ENCODE measurements at places on chromosomes 2 and 18. TPM values are rescaled to one million over a fixed set of nuclear protein-coding genes. Genes with fewer than 3 reads are reported as not detected.
A peak's percentile ranks its signal among the peaks of the same experiment; 100 is the strongest.

Gene PTPN2
- total RNA-seq, result 53.9 TPM

- no peaks in the 10 kb centered on the region for H3K36me3 ChIP-seq
- peaks cover 14% of the 10 kb centered on the region for H3K27me3 ChIP-seq
- H3K4me1 ChIP-seq, result no peaks in the 10 kb centered on the region
- no peak overlapping the region for H3K4me3 ChIP-seq
Observed at GRCh38 chr2:240060977-240061591, 7.8 kb upstream of the OR6B3 start.

GRCh38 chr18:50627594-50628532, 68.0 kb downstream of the MAPK4 start:
- H3K4me3 ChIP-seq, result no peak overlapping the region
- no peaks in the 10 kb centered on the region for H3K36me3 ChIP-seq
- DNase-seq, result no peak
- H3K27ac ChIP-seq, result no peak overlapping the region
- no peaks in the 10 kb centered on the region for H3K27me3 ChIP-seq
- H3K4me1 ChIP-seq, result no peaks in the 10 kb centered on the region

Gene COL3A1
- 188 TPM for total RNA-seq

GRCh38 chr2:23073056-23073455, 311.9 kb upstream of the KLHL29 start:
- no peak for DNase-seq
- H3K36me3 ChIP-seq, result no peaks in the 10 kb centered on the region
- H3K4me1 ChIP-seq, result no peaks in the 10 kb centered on the region
- H3K27me3 ChIP-seq, result no peaks in the 10 kb centered on the region
- H3K27ac ChIP-seq, result no peak overlapping the region

- no peaks in the 10 kb centered on the region for H3K27me3 ChIP-seq
- H3K4me1 ChIP-seq, result peaks cover 52% of the 10 kb centered on the region
- H3K27ac ChIP-seq, result peak overlapping the region; percentile 43
- no peak overlapping the region for H3K4me3 ChIP-seq
- H3K36me3 ChIP-seq, result no peaks in the 10 kb centered on the region
Observed at GRCh38 chr2:30362468-30363081, 84.5 kb upstream of the LCLAT1 start.

Gene MPV17
- total RNA-seq, result 80.4 TPM

Gene TMEM247
- not detected for total RNA-seq

Gene PTH2R
- total RNA-seq, result not detected

DNA sequence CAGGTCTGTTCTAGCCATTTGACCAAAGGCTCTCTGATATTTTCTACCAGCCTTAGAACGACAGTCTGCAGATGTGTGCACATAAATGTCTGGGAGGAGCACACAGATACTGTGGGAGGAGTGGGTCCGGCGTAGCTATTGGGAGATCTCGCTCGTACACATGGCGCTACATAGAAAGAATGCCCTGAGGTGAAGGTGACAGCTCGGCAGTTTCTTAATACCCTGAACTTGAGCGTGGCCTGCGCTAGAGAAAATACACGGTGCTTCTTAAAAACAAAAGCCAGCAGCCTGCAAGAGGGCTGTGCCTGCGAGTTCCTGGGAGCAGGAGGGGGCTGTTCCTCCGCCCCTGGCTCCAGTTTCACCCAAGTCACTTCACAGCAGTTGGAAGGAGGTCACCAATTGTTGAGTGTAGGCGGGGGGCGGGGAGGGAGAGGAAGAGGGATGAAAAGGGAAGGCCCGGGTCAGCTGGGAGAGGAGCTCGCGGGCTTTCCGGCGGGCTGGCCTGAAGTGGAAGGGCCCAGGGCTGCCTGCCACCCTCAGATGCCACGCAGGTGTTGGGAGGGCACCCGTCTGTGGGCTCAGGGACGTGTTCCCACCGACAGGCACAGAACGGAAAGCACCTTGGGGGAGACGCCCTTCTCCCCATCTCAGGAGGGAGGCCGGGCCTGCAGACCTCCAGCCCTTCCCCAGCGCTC, 124.7 kb upstream of the ZNF516 start:
- H3K4me3 ChIP-seq, result peak overlapping the region; percentile 40
- peak; percentile 84 for DNase-seq
- no peaks in the 10 kb centered on the region for H3K36me3 ChIP-seq

Gene ATP6V1B1
- 2.1 TPM for total RNA-seq

DNA sequence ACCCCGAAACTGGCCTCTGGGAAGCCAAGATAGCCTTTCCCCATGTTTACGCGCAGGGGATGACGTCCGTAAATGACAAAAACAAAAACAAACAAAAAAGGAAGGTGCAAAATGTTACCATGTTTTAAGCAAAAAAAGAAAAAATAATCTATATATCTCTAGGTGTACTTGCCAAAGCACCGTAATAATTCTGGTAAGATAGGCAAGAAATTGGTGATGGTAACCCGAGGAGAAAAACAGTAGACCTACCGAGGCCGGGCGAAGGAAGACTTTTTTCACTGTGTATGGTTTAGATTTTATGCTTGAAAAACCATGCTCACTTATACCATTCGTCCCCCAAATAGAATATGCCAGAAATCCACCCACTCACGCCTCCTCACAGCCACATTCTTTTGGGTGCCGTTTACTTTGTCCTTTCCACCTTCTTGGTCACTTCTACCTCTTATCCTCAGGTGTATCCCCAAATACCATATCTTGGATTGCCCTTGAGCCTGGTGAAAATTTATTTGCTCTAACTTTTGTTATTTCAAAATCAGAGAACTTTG, 8.0 kb downstream of the GATA6 start:
- DNase-seq, result no peak
- peaks cover 3% of the 10 kb centered on the region for H3K27me3 ChIP-seq
- peak overlapping the region; percentile 45 for H3K4me3 ChIP-seq
- peak overlapping the region; percentile 83 for H3K27ac ChIP-seq
- peaks cover 31% of the 10 kb centered on the region for H3K4me1 ChIP-seq

GRCh38 chr2:213086571-213086970, 64.8 kb downstream of the IKZF2 start:
- no peak overlapping the region for H3K4me3 ChIP-seq
- no peaks in the 10 kb centered on the region for H3K36me3 ChIP-seq
- no peaks in the 10 kb centered on the region for H3K4me1 ChIP-seq
- no peak for DNase-seq
- no peak overlapping the region for H3K27ac ChIP-seq
- H3K27me3 ChIP-seq, result no peaks in the 10 kb centered on the region

GRCh38 chr18:79884294-79884962, 67.0 kb downstream of the SLC66A2 start:
- H3K36me3 ChIP-seq, result no peaks in the 10 kb centered on the region
- H3K4me3 ChIP-seq, result no peak overlapping the region

DNA sequence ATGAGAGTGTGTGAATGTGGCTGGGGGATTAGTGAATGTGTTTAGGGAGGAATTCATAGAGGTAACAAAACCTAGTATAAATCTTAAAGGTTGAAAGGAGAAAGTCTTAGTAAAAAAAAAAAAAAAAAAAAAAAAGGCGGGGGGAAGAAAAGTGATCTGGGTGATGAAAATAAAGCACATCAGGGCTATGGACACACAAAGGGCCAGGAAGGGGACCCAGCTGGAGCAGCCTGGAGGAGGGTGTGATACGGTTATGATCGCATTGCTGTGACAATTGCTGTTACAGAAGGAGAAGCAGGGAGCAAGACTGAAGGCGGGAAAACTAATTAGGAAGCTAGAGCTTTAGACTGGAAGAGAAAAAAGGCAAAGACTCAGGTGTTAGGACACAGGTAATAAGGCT, 85.4 kb downstream of the DLGAP1 start:
- H3K4me3 ChIP-seq, result no peak overlapping the region
- no peaks in the 10 kb centered on the region for H3K36me3 ChIP-seq
- H3K4me1 ChIP-seq, result no peaks in the 10 kb centered on the region
- DNase-seq, result no peak

Gene SLC23A3
- 3.1 TPM for total RNA-seq

DNA sequence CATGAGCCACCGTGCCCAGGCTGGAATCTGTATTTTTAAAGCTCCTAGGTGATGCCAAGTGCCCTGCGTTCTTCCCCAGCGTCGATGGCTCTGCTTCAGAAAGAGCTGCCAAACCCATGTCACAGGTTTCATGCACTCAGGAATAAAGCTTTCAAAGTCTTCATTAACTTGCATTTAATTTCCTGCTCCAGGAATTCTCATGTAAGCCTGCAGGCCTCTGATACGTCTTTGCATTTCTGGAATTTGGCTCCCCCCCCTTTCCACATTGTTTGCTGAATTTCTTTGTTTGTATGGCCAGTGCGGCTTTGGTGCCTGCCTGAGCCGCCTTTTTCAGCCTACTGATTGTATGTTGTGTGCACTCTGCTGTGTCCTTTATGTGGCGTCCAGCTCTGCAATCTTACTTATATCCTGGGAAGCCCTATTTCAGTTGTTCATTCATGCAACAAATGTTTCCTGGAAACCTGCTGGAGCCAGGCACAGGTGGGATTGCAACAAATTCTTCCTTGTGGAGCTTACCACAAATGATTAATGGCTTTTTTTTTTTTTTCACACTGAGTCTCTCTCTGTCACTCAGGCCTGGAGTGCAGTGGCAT, 17.9 kb upstream of the OTOF start:
- peaks cover 9% of the 10 kb centered on the region for H3K4me1 ChIP-seq
- H3K4me3 ChIP-seq, result no peak overlapping the region
- no peak for DNase-seq

DNA sequence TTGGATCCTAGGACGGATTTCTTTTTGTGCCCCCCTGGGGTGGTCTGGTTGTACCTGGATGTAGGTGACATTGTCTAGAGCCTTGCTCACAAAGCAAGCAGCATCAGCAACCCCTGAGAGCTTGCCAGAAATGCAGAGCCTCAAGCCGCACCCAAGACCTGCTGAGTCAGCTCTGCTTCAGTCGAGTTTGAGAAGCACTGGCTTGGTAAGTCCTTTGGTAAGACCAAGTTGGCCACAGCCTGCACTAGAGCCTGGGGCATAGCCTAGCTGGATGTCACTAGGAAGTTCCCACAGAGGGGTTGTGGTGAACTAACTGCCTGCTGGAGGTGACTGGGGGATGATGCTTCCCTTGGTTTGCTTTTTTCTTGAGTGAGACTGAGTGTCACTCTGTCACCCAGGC, 6.2 kb downstream of the ABCG5 start:
- DNase-seq, result no peak
- no peaks in the 10 kb centered on the region for H3K36me3 ChIP-seq
- H3K4me1 ChIP-seq, result no peaks in the 10 kb centered on the region

- H3K36me3 ChIP-seq, result no peaks in the 10 kb centered on the region
- H3K4me3 ChIP-seq, result no peak overlapping the region
- H3K4me1 ChIP-seq, result no peaks in the 10 kb centered on the region
- no peaks in the 10 kb centered on the region for H3K27me3 ChIP-seq
Observed at GRCh38 chr2:205582366-205582765, 99.9 kb upstream of the NRP2 start.

Gene LIMS2
- 161 TPM for total RNA-seq

Gene TNS1
- 669 TPM for total RNA-seq

DNA sequence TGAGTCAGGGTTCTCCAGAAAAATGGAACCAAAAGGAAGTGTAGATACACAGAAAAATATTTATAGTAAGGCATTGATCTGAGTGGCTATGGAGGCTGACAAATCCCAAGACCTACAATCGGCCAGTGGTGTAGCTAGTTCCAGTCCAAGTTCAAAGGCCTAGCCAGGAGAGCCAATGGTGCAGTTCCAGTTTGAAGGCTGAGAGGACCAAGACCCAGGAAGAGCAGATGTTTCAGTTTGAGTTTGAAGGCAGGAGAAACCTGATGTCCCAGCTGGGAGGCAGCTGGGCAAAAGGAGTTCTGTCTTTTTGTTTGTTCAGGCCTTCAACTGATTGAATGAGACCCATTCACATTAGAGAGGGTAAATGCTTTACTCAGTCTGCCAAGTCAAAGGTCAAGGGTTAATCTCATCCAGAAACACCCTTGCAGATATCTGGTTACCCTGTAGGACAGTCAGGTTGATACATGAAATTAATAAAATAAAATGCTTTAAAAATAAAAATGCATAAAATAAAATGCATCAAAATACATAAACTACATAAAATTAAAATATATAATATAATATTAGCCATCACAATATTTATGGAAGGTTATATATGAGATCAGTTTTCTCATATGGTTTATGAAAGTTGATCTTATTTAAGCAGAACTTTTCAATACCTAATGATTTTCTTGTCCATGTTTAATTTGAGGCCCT, 38.7 kb downstream of the KCNE4 start:
- no peaks in the 10 kb centered on the region for H3K4me1 ChIP-seq
- no peak overlapping the region for H3K4me3 ChIP-seq
- DNase-seq, result no peak
- H3K27me3 ChIP-seq, result no peaks in the 10 kb centered on the region

DNA sequence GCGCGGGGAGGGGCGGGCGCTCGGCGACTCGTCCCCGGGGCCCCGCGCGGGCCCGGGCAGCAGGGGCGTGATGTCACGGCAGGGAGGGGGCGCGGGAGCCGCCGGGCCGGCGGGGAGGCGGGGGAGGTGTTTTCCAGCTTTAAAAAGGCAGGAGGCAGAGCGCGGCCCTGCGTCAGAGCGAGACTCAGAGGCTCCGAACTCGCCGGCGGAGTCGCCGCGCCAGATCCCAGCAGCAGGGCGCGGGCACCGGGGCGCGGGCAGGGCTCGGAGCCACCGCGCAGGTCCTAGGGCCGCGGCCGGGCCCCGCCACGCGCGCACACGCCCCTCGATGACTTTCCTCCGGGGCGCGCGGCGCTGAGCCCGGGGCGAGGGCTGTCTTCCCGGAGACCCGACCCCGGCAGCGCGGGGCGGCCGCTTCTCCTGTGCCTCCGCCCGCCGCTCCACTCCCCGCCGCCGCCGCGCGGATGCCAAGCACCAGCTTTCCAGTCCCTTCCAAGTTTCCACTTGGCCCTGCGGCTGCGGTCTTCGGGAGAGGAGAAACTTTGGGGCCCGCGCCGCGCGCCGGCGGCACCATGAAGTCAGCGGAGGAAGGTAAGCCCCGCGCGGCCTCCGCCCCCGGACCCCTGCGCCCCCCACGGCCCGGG, at the start of gene NFATC1:
TSS of gene NFATC1 (plus strand) at position 170 of the 644 bp plus-strand sequence. CDS start at position 465, 295 bp downstream.
- H3K36me3 ChIP-seq, result no peaks in the 10 kb centered on the region
- peaks cover 19% of the 10 kb centered on the region for H3K27me3 ChIP-seq
- peaks cover 35% of the 10 kb centered on the region for H3K4me1 ChIP-seq
- peak; percentile 80 for DNase-seq
- peak within 1 kb of the TSS; percentile 87 for H3K27ac ChIP-seq
- peak within 1 kb of the TSS; percentile 58 for H3K4me3 ChIP-seq

Gene MAP4K3
- total RNA-seq, result 55.5 TPM

- no peaks in the 10 kb centered on the region for H3K36me3 ChIP-seq
- no peaks in the 10 kb centered on the region for H3K27me3 ChIP-seq
- H3K27ac ChIP-seq, result no peak overlapping the region
- H3K4me1 ChIP-seq, result no peaks in the 10 kb centered on the region
- no peak overlapping the region for H3K4me3 ChIP-seq
- DNase-seq, result no peak
Observed at GRCh38 chr2:241981076-241981700, 111.7 kb downstream of the RTP5 start.

- H3K36me3 ChIP-seq, result no peaks in the 10 kb centered on the region
- no peaks in the 10 kb centered on the region for H3K4me1 ChIP-seq
- no peak overlapping the region for H3K27ac ChIP-seq
Observed at GRCh38 chr18:65946777-65947176, 196.0 kb downstream of the CDH7 start.
